GM18507 (cell line): ENCODE measurements at places on chromosomes 6 and 20.

DNA sequence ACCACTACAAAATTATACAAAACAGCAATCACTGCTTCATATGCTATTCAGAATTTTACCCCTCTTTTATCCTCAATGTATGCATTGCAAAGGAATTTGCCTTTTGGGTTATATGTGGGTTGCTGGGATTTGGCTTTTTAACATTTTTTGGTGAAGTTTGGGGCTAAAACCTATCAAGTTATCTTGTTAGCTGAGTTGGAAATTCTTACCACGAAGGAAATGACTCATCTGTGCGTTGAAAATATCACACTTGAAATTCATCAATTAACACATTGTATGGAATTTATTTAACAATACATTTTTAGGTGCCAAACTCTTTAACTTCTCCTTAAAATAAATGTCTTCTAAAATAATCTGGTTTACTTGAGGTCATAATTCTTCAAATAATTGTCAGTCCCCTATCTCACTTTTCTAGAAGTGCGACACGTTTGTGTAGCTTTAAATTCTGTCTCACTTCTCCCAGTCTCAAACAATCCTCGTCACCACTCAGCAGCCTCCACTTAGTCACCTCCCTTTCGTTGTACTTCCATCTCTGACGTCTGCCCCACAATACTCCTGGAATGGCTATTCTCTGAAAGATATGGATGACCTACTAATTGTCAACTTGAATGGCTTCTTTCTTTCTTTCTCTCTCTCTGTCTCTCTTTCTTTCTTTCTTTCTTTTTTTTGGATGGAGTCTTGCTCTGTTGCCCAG, 88.5 kb downstream of the PHACTR1 start:
- DNase-seq = no peak

- no peak for DNase-seq
Observed at GRCh38 chr6:119454714-119455113, 105.2 kb upstream of the MAN1A1 start.

DNA sequence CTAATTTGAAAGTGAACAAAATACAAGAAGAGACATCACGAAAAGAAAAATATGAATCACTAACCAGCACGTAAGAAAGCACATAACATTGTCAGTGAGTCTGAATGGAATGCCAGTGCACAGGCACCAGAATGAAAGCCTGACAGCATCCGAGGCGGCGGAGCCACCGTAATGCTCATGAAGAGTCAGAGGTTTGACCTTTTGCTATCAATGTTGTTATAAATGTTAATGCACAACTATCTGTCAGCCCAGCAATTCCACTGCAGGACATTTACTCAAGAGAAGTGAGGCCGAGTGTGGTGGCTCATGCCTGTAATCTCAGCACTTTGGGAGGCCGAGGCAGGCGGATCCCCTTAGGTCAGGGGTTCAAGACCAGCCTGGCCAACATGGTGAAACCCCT, 562.1 kb downstream of the PRKN start:
- no peak for DNase-seq

DNA sequence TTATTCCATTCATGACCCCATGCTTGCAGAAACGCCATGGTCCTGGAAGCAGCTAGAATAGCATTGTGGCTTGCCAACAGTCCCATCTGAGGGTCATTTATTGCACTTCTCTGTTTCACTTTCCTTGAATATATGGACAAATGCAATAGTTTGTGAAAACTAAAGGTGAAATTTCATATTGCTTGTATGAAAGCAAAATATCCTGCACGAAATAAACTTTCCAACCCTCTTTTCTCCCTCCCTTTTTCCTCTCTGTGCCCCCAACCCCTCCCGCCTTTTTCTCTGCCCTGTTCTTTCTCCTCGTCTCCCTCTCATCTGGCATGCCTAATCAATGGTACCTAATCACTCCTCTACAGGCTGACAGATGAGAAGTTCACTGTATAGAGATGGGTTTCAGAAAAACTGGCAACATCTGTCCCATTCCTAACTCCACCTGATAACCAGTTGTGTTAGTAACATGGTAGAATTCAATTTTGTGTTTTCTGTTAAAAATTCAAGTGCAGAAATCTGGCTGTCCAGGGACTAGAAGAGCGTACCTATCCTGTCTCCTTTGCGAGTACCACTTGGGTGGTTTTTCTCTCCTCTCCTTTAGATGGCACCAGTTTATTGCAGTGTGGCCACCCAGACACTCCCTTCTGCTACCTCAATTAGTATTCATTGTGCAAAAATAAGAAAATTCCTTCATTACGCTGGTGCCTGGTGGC, 198.6 kb downstream of the FOXA2 start:
- no peak for DNase-seq

DNA sequence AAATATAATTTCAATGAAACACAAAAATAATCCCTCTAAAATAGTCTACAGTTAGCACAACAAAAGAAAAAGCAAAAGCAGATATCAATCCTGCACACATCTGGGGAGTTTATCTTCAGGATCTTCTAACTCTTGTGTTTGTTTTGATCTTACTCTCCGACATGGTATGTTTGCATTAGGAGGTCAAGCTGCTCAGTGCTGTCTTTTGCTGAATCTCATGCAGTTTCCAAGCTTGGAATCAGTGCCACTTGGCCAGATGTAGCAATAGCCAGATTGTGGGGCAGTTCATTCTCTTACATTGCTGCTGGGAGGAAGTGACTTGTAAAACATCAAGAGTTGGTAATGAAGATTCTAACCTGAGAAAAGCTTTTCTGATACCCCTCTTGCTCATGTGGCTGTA, 29.5 kb downstream of the RIOK1 start:
- DNase-seq = no peak

GRCh38 chr6:3798055-3798919, 46.8 kb upstream of the PXDC1 start:
- DNase-seq = no peak

DNA sequence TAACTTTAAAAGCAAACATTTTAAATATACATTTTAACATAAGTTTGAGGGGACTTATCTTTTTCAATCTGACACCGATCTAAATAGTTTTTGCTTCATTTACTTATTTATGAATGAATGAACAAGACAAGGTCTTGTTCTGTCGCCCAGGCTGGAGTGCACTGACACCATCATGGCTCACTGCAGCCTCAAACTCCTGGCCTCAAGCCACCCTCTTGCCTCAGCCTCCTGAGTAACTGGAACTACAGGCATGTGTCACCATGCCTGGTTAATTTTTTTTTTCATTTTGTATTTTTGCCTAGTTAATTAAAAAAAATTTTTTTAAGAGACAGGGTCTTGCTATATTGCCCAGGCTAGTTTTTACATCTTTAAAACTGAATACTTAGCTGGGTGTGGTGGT, 25.4 kb downstream of the FBXO9 start:
- DNase-seq = no peak

GRCh38 chr6:108132863-108133262, 33.0 kb upstream of the NR2E1 start:
- no peak for DNase-seq

- DNase-seq = no peak
Observed at GRCh38 chr6:162200945-162201690, 526.4 kb downstream of the PRKN start.

GRCh38 chr6:6749702-6750491, 161.4 kb downstream of the LY86 start:
- no peak for DNase-seq

GRCh38 chr6:2450546-2450945, 205.1 kb upstream of the GMDS start:
- no peak for DNase-seq

DNA sequence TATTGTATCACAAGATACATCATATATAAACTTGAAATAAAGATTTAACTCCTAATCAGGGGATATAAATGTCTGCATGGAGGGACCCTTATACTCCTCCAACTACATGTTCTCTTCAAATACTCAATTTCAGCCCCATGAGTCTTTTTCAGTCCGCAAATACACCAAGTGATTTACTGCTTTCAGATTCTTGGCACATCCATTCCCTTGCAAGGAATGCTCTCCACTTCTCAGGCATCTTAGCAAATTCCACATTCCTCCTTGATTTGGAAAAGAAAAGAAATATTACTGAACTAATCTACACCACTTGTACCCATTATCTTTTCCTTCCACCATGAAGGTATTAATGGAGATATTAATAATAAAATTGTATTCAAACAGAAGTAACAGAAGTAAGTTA, 999.4 kb upstream of the GJE1 start:
- no peak for DNase-seq

- no peak for DNase-seq
Observed at GRCh38 chr6:168031411-168031971, 34.0 kb downstream of the KIF25 start.

- DNase-seq = no peak
Observed at GRCh38 chr20:675033-675452, 559 bp downstream of the SCRT2 start.

GRCh38 chr6:43469947-43470346, 7.4 kb upstream of the TJAP1 start:
- no peak for DNase-seq

DNA sequence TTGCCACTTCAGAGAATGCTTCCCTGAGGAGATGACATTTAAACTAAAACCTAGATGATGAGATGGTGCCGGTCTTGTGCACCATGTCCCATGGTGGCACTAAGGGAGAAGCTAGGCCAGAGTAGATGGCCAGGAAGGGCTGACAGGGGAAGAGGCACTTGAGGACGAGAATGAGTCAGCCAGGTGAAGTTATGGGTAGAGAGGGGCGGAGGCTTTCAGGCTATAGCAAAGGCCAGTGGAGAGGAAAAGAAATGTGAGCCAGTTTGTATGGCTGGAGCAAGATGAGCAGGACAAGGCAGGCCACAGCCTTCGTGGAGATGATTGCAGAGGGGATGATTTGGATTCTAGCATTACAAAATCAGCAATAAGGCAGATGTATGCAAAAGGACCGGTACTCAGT, 44.7 kb upstream of the ADGRF4 start:
- DNase-seq = no peak

DNA sequence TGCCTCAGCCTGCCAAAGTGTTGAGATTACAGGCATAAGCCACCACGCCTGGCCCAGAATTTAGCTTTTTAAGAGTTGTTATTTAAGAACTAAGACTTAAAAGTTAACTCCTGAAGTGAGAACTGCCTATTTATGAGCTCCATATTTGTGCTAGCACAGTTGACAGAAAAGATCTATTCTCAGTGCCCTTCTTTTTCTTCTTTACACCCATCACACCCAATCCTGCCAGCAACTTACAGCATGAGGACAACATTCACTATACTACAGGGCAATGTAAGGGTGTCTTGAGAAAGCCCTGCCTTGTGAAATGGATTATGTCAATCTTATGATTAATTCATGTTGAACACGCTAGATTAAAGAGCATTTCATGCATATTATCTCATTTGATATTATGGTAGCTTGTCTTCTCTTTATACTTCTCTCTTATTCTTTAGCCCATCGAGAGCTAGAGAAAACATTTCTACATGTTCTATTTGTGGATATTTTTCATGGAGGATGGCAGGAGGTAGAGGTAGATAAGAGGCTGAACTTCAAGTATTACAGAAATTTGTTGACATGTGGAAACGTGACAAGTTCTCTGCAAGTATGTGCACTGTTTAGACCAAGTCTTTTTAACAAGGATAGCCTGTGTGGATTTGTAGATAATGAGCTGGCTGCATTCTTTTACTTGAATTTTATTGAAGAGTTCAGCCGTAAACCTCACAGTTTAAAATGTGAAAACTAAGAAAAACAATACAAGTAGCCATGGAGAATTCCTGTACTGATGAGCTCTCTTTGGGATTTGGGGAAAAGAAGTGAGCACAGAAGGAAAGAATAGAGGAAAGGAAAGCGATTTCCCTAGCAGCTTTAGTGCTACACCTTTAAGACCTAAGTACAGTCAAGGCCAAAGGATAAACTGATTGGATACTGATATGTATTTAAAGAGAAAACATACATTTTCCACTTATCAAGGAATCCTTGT, 212.2 kb downstream of the ARHGAP18 start:
- no peak for DNase-seq

GRCh38 chr20:58403272-58403671, 14.2 kb downstream of the VAPB start:
- no peak for DNase-seq

- DNase-seq = no peak
Observed at GRCh38 chr6:122845916-122846612, 57.0 kb downstream of the SMPDL3A start.

- DNase-seq = no peak
Observed at GRCh38 chr6:109428889-109429477, 11.4 kb downstream of the PPIL6 start.

DNA sequence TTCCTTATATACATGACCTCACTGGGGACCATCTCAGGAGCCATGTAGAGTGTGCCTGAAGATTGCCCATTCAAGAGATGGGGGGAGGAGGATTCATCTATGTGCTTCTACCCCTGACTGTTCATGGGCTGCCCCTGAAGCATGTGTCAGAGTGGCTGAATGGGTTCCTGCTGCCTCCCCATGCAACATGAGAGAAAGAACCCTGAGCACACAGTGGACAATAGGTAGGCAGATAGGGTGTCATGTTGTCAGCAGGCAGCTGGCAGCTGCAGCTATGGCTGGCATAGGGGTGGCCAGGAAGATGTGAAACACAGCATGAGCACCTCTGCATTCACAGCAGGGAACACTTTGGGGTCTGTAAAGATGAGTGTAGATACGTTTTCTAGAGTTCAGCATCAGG, 208.4 kb upstream of the CNR1 start:
- no peak for DNase-seq

DNA sequence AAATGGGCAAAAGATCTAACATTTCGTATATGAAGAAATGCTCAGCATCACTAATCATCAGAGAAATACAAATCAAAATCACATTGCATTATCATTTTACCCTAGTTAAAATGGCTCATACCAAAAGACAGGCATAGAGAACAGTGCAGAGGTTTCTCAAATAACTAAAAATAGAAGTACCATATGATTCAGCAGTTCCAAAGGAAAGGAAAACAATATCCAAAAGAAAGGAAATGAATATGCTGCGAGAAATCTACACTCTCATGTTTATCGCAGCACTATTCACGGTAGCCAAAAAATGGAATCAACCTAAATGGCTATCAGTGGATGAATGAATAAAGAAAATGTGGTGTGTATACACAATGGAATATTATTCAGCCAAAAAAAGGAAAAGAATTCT, 63.5 kb downstream of the VTA1 start:
- no peak for DNase-seq
